ENCODE measurements at places on chromosomes 16 and 17.

DNA sequence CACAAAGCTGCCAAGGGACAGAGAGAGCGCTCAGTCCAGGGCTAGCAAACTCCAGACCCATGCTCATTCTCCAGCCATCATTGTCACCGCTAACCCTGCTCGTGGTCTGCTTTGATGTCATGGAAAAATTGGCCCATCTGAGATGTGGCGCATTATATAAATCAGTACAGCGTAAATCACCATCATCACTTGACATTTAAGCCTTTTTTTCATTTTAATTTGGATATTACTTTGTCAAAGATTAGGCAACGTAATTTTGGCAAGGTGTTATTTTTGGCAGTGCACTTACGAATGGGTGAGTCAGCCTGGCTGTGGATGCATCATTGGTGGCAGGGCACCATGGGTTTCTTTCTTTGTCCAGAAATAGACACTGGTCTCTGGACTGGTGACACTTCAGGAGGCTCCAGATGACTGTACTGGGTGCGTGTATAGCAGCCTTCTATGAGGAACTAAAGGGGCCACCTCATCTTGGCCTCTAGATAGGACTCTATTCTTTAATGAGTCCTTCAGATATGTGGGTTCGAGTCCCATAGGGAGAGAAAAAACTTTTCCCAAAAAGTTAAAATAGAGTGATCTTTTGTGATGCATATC lies 166.3 kb downstream of the MSI2 start:
- DNase-seq = no peak

DNA sequence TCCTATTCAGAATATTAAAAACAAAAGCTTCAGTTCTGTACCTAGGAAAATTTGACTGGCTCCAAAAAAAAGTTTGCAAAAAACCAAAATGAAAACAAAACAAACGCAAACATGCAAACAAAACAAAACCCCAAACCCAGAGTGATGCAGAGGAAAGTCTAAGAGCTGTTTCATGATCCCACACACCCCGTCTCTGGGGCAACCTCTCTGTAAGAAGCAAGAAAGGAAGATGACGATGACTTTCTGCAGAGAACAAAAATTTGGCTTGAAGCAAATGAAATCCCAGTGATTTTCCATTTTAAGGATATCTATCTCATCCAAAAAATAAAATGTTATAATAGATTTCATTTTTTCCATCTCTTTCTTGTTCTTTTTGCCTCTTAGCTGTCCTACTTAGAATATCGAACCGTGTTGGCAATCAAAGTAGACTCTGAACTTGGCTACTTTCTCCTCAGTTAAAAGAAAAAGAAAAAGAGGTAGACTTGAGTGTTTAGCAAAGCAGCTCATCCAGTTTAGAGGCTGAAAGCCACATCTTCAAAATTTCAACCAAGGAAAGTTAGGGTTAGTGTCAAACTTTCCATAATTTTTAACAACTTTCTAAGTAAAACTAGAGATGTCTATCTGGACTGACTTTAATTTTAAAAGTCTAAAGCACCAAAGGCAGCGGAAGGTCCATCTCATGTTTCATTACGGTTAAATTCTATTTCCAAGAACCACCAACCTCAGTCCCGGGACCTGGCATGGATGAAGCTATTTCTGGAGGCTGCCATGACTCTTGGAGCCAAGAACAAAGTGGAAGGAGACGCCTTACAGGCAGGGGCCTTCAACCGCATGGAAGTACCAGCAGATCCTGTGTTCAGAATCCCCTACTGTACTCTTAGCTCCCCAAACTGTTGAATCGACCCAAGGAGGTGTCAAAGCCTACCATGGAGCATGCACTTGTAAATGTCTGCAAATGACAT lies 180.8 kb downstream of the XYLT1 start:
- no peak for DNase-seq

DNA sequence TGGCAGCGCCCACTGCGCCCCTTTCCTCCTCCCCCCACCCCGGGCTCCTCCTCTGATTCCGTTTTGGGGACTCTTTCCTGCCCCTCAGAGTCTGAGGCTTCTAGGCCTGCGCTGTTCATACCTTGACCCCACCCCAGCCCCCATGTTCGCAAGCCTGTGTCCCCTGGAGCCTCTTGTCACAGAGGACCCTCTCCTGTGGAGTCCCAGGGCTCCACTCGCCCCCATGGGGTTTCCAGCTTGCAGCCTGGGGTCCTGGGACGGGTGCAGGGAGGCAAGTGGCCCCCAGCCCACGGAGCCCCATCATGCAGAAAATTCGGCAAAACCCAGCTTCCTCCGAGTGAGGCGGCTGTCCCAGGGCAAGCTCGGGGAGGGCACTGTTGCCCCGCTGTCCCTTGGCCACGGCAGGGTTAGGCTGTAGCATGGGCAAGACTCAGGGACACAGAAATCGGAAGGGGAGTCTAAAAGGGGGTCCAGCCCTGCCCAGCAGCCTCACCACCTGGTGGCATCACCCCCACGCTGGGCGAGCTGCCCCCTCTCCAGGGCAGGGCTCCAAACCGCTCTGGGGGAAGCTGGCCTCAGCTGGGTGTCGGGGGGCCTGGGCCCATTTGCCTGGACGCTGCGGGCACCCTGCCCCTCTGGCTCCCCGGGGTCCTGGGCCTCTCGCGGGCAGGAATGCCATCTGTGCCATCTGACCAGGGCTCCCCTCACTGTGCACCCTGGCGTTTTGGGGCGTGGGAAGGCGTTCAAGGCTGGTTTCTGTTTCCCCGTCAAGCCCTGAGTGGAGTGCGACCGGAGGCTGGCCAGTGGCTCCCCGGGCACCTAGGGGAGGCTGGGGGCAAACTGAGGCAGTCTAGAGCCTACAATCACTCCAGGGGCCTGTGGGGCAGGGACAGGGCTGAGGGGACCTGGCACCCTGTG lies 11.5 kb upstream of the BAHCC1 start:
- DNase-seq = no peak

DNA sequence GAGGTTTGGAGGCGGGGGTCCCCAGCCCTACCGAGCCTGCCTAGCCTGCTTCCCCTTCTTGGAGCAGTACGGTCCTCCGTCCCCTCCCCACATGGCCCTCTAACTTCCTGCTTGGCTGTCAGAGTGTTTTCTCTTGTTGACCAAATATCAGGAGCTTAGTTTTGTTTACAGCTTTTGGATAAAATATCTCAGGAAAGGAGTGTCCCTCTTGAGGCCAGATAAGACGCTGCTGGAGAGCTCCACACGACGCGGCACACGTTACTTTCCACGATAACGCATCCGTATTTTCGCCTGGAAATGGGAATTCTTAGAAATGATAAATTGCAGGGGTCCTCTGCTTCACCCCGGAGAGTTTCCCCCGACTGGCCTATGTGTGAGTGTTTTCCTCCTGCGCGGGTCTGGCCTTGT lies 182.9 kb downstream of the MAF start:
- DNase-seq = no peak

DNA sequence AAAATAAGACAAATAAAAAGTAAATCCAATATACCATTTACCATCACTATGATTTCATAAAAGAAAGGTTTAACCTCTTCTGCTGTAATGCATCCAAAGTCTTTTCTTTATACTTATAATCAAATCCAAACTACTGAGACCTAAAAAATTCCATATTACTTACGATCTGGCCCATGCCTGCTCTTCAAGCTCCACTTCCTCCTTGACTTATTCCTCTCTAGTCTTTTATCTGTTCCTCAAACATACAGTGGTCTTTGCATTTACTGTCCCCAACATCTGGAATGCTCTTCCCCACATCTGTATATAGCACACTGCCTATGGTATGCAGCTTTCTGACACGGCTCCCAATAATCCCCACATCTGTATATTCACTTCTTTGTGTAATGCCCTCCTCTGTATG lies 33.8 kb downstream of the PCTP start:
- no peak for DNase-seq

- DNase-seq = no peak
Observed at GRCh38 chr17:27573548-27573947, 57.4 kb upstream of the LGALS9 start.

DNA sequence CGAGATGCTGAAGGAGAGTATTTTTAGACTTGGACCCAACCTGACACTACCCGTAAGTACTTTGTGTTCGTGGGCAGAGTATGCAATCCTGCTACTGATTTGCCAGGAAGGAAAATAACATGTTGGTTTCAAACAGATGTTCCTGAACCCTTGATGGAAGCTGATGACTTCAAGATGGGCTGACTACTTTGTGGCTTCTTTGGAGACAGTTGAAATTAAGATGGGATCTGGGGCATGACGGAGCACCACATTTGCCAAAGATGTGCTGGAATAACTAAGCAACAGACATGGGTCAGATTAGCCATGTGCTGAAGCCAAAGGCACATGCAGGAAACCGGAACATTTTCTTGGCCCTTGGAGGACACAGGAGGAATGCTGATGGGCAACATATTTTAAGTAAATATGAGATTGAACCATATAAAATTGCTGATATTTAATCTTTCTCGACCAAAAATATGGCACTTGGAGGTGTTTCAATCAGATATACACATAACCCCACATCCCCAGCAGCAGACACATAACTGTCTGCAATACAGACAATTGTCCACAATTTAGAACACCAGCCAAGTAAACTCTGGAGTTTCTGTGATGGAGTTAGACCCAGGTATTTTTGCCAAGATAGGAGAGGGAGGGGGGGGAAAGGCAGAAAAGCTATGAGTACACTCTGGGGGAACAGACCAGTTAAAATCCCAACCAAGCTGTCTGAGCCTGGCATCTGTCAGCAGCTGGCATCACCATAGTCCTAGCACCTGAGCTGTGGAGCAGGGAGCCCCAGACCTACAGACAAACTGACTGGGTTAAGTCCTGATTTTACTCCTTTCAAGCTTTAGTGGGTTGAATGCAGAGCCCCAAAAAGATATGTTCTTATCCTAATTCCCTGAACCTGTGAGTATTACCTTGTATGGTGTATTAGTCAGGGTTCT lies 329.4 kb upstream of the CDH5 start:
- DNase-seq = no peak

DNA sequence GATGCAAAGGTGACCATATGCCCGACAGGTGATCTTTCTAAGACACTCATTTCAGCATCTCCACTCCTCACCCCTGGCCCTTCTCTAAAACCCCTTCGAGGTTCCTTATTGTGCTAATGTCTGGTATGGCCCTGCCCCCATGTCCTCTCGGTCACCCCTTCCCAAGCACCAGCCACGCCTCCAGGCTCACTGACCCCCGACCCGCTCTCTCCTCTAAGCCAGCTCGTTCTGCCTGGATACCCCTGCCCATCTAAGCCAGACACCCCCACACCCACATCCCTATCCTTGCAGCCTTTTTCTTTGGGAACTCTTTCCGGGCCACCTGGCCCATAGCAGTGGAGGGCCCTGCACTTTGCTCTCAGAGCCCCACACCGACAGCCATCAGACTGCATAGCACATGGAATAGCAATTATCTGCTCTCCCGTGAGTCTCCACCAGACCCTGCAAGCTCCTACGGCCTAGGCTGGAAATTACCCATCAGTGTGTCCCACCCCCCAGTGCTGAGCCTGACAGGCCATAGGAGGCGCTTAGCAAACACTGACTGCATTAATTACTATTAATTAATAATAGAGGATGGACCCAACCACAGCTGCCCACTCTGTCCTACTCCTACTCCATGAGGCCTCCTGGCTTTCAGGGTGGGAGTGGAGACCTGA lies 176.7 kb downstream of the TMEM132E start:
- no peak for DNase-seq

DNA sequence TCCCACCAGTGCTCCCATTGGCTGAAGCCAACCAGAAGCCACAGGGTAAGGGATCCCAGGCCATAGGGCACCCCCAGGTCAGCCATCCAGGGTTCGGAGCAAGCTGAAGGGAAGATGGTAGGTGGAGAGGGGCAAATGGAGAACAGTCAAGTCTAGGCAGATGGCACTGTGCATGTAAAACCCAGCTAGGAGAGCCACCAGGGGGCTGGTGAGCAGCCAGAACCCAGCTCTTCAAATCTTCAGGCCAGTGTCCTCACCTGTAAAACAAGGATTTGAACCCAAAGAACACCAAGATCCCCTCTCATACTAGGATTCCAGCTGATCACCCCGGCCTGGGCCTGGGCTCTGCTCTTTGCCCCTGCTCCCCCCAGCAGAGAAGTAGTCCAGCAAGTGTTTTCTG lies 43.5 kb downstream of the GINS3 start:
- no peak for DNase-seq

GRCh38 chr16:73565263-73565662 lies 517.3 kb upstream of the ZFHX3 start:
- DNase-seq = peak; percentile 29

DNA sequence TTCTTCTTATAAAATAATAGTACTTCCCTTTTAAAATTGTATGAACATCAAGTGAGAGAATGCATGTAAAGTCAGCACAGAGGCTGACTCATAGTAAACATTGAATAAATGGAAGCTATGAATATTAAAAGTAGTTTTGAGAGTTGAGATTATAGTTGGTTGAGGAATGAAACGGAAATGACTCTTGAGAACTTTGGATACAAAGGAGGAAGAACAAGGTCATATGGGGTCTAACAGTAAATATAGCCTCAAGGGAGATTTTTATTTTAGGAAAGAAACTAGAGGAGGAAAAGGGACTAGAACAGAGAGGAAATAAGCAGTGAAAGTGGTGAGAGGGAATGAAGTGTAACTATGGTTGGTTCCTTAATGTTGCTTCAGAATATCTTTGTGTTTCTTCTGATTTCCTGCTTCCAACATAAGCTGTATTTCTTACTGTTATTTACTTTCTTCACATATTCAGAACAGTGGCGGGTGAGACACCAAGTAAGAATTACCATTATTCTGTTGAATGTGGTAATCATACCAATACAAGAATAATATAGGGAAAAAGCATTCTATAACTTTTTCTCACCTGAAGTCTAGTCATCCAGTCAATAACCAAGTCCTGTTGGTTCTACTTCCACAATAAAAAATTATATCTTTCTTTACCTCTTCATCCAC lies 165.1 kb downstream of the CHD9 start:
- DNase-seq = no peak

DNA sequence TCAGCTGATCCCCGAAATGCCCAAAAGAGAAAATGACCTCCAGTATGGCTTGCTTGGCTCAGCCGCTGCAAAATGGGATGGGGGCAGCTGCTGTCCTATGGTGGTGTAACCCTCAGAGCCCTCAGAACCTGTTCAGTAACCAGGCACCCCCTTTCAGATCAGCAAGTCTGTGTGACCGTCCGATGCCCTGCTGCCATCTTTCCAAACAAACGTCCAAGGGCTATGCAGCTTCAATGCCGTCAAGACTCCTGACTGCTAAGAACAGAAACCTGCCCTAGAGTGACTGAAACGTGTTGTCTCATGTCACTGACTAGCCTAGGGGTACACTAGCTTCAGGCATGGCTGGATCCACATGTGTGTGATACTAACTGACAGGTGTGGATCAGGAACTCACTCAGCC lies 70.4 kb downstream of the GNAO1 start:
- no peak for DNase-seq

GRCh38 chr16:53974484-53975080 lies 270.6 kb downstream of the FTO start:
- no peak for DNase-seq

DNA sequence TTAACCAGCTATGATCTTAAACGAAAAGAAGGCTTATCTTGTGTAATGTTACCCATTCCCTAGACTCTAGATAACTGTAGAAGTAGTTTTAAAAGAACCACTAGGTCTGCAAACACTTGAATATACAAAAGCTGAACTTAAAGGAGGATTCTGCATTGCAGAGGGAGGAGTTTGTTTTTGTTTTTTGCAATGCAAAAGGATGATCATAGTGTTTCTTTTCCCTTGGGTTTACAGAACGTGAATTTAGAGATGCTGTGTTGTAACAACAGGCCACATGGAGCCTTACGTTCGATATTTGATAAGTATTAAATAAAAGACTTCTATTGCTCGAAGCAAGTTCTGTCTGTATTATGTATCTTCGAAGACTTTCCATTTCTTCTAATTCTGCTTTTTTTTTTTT lies 77.6 kb downstream of the CHD9 start:
- no peak for DNase-seq

- DNase-seq = no peak
Observed at GRCh38 chr16:83698964-83699363, 108.8 kb upstream of the HSBP1 start.

GRCh38 chr16:89161763-89162713 lies 9.5 kb upstream of the CDH15 start:
- DNase-seq = peak; percentile 44
